ENCODE measurements at places on chromosomes 2 and 18.
A peak's percentile ranks its signal among the peaks of the same experiment; 100 is the strongest.

DNA sequence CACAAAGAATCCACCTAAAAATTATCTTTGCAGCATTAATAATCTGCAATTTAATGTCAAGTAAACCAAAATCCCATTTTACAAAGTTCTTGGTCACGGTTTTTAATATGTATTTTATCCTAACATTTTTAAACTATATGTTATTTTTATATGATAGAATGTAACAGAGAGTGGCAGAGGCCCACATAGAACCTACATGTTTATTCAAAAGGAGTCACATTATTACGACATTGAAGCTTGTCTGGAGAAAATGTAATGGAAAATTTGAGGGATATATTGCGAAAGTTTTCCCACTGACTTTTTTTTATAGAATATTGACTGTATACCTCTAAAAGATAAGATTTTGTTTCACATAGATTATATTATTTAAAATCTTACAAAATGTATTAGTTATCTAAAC is 89.7 kb upstream of the COL3A1 start:
- no peak for DNase-seq

DNA sequence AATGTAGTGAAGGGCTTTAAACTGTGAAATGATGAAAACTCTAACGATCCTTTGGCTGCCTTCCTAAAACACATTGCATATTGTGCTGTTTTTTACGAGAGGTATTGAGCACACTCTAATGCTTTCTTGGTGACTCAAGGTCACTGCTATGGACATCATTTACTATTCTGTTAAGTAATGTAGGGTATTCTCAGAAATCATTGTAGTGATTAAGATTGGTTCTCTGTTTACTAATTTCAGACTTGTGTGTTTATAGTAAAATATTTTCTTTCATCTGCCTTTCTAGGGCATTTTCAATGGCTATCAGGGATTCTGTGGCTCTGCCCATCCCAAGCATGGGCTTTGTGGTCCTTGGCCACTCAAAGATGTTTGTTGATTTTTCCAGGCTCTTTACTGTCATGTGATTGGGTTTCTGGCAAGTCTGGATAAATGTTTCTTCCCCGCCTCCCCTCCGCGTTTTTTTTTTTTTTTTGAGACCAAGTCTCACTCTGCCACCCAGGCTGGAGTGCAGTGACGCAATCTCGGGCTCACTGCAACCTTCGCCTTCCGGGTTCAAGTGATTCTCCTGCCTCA is 29.3 kb downstream of the UBE2F start:
- DNase-seq: no peak

DNA sequence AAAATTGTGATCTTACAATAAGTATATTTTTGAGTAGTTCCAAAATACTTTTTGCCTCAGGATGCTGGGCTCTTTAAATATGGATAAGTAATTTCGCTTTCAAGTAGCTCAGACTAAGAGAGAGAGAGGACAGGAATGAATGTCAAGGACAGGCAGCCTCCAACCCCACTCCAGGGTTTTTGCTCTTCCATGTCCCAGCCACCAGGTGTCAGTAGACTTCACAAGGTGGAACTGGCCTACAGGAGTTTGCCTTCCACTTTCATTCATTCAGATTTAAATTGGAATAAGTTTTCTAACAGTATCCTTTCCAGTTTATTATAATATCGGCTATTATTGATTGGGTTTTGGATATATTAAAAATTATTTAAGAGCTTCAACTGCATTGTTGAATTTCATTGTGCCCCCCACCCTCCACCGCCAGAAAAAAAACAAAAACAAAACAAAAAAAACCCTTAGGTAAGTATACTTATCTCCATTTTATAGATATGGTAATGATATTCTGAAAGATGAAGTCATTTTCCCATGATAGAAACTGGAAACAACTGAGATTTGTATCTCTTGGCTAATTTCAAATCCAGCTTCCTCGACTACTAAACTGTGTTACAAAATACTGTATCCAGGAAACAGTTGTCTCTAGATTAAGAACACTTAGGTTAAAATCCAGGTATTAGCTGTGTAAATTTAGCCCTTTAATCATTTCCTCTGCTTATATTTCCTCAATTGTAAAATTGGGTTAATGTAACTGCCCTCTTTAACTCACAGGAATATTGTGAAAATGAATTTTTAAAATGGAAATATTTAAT is 793.1 kb downstream of the ERBB4 start:
- DNase-seq: no peak

DNA sequence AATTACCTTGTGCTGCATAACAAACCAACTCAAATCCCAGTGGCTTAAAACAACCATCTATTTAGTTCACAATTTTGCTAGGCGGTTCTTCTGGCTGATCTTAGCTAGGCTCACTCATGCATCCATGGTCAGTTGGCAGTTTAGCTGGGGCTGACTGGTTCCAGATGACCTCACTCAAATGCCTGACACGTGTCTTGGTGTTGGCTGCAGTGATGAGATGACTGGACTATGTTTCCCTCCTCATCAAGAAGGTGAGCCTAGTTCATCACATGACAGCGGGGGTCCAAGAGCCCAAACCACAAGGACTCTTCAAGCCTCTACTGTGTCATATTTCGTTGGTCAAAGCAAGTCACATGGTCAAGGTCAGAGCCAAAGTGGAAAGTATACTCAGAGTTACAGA is 42.7 kb upstream of the ACTR3 start:
- no peak for DNase-seq

DNA sequence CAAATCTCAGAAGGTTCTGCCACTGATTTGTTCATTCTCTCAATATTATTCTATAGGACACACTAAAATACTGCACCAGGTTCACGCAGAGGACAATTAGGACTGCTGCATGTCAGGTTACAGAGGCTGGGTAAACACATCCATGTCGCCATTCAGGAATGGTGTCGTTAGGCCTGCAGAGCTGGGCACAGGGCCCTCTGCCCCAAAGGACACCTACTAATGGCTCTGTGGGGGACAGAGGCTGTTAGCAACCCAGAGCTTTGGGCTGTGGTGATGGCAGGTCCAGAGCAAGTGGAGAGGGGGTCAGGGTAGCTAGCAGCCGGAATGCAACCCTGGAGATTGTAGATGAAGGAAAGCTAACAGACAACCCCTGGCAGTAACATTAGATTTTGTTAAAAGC is 115.9 kb downstream of the TTC32 start:
- no peak for DNase-seq

DNA sequence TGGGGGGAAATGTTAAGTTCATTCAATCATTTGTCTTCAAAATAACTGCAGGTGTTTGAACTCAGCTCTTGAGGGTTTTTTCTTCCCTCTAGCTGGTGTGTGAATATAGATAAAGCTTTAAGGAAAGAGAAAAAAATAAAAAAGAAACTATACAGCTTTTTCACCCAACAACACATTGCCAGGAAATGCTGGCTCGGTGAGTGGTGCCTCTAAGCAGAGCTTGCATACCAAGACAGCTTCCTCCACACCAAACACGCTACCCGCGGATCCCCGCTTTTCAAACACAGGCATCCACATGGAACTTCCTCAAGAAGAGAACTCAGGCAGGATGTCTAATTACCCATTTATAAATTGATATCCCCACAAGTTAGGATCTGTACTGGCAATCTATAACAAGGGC is 69.8 kb upstream of the TANK start:
- peak; percentile 6 for DNase-seq

DNA sequence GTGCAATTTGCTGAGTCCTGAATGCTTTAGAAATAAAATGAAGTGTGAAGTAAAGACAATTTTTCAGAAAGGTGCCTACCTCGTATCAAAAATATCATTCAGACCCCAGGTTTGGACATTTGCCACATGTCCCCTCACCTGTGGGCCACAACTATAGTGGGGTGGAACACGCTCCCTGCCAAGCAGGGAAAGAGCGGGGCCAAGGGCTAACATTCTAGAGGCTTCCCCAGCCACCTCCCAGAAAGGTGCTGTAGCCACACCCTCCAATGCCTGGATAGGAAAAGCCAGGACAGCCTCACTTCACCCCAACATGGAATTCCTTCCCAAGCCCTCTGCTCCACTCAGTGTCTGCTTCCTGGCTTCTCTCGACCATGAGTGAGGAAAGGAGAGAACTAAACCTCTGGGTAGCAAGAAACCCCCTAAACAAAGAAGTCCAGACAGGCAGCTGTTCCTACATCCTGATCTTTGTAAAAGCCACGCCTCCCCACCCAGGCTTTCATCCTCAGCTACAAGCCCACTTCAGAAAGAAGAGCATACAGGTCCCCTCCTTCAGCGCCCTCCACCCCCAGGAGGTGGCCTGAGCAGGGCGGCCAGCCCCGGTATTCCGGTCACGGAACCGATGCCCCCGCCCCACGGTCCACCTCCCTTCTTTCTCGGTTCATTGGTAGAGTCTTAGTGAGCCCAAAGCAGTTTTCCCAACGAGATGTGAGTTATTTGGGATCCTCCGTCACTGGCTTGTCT is 2.1 kb downstream of the COL6A3 start:
- no peak for DNase-seq

- no peak for DNase-seq
Observed at GRCh38 chr18:3851159-3851558, 401.2 kb downstream of the TGIF1 start.

GRCh38 chr2:109290887-109291643 is 162.1 kb downstream of the SH3RF3 start:
- no peak for DNase-seq

- no peak for DNase-seq
Observed at GRCh38 chr18:48462510-48462909, 53.3 kb upstream of the ZBTB7C start.

DNA sequence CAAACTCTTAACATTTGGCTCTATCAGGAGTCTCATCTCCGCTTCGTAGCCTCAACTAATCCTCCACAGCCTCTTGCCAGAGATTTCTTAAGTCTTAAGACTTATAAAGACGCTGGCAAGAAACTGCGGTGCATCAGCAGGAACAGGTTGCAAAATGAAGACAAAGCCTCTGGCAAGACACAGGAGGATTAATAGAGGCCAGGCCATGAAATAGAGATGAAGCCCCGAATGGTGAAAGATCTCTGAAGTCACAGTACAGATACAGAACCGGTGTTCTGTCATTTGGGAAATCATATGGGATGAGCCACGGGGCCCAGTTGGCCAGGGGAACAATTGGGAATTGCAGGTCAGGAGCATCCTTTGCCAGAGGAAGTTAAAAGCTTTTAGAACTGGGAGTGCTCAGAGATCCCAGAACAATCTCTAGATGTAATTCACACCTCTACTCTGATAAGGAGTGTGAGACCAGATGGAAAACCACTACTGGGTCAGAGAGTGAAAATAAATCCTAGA is 190.9 kb upstream of the FOSL2 start:
- DNase-seq: no peak

DNA sequence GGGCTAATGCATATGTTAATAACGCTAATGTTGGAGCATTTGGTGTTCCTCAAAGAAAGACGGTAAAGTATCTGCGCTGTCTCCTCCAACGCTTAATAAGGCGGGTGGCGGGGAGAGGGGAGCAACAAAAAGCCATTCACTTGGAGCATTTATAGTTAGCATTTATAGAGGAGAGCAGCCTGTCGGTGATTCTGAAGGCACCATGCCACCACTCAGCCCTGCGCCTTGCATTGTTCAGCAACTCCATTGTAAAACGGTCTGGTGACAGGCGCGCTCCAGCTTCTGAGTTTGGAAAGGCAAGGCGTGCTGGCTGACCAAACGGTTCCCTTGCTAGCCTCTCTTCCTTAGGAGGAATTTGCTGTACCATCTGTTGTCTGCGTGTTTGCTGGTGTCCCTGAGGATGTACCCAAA is 83.9 kb downstream of the LYPD1 start:
- no peak for DNase-seq

DNA sequence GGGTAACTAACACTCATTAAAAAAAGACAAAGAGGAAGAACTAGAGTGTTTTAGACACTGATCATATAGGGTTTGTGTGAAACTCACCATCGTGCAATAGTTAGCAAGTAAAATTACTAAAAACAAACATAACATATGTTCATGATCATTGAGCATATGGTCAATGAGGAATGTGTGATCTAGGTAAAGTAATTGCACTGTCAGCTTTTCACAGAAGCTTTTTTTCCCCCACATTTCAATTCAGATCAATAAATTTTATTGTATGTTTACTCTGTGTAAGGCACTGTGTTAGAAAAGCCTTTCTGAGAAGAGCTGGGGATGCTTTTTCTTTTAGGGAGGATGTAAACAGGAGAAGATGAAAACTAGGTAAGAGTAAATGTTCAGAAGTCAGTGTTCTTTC is 348.2 kb downstream of the LRP1B start:
- DNase-seq: no peak

GRCh38 chr18:62018759-62019041 is 125.9 kb upstream of the RNF152 start:
- DNase-seq: no peak

GRCh38 chr2:41879235-41879916 is 168.4 kb upstream of the PKDCC start:
- no peak for DNase-seq

DNA sequence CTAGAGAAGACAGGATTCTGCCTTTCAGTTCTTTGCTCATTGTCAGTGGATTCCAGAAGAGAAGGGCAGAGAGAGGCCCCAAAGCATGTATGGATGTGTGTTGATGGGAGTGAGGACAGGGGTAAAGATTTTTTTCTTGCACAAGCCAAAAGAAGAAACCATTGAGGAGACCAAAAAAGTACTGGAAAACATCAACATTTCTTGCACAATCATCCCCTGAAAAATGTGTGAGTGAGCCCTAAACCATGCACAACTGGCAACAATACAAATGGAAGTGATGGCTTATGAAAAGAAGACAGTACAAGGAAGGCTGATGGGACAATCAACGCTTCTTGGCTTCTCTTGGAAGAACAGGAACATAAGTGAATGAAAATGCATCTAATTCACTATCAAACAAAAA is 5.6 kb upstream of the SMAD7 start:
- no peak for DNase-seq

DNA sequence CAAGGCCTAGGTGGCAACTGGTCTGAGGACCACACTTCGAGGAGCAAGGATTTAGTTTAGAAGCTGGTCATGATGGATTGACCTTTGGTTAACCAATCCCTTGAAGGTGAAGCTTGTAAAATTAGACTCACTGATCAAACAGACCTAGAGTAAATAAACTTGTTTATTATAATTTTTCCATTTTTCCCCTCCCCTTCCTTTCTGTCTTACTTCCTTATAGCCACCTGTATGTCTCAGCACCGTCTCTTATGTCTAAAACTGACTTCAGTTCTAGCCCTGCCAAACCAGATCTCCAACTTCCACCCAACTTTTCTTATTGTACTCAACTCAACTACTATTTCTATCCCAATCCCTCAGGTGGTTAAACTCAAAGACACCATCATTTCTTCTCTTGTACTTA is 92.8 kb upstream of the THOC1 start:
- no peak for DNase-seq

GRCh38 chr2:239465017-239466001 is 64.5 kb upstream of the HDAC4 start:
- DNase-seq: no peak
